Endothelial cell of umbilical vein (primary cell): ENCODE measurements at places on chromosomes 5 and 9.

DNA sequence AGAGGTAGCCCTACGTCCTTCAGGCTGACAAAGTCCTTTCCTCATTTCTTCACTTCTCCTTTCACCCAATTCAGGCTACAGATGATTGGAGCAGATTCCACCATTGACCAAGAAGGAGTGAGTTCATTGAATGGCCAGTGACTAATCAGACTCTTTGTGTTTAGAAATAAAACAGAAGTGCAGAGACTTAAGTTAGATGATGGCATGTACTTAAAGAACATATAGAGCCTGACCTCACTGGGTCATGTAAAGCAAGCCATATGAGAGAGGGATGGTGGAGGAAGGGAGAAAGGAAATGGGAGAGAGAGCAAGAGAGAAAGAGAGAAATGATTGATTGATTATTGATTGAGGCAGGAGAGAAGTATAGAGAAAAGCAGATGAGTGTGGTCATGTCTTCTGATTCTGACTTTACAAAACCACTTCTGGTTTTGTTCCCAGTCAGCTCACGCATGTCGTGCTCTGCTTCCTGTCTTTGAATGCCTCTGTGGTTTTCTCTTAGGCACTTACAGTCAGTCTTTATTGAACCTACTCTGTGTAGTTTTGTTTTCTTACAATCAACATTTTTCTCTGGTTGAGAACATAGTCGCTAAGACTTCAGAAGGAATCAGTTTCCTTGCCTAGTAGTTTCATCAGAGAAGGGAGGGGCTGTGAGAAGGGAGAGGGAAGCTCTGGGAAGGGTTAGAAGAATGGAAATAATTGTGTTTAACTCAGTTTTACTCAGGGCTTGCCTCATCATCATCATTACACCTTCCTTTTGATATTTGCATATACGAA, 149.2 kb upstream of the KLF9 start:
- no peak for DNase-seq

DNA sequence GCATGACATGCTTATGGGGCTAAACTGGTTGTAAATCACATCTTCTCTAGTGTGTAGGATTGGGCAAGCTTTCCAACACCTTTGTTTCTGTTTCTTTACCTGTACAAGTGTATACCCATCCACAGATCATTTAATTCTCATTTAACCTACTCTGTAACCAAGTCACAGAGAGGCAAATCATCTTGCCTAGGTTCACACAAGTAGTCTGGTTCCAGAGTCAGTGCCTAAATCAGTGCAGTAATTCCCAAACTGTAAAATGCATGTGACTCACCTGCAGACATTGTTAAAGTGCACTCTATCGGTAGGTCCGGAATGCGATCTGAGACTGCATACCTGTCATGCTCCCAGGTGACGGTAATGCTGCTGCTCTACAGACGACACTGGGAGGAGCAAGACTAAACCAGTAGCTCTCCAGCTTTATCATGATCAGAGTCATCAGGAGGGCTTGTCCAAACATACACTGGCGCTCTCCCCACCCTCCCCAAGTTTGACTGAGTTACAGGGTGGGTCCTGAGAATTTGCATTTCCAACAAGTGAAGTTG, 107.9 kb upstream of the FREM1 start:
- no peak for DNase-seq

DNA sequence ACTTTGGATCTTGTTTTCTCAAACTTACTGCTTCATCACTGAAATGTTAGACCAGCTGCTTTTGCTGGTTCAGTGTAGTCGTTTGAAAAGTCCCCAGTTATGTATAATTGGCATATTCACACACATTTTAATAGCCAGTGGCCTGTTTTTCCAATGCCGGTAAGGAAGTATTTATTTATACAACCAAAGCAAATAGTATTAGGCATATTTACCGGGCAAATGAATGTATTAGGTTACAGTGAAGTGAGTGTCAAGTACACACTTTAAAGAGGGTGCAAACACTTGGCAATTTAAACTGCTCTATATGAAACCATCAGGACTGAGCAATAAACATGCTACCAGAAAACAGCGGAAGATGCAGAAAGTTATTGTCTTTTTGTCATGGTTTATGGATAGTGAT, 242.9 kb downstream of the MCTP1 start:
- no peak for DNase-seq

GRCh38 chr9:133738640-133739225, 581 bp upstream of the SARDH start:
- no peak for DNase-seq

GRCh38 chr9:120438836-120439546, 141.0 kb downstream of the CDK5RAP2 start:
- DNase-seq, result no peak

DNA sequence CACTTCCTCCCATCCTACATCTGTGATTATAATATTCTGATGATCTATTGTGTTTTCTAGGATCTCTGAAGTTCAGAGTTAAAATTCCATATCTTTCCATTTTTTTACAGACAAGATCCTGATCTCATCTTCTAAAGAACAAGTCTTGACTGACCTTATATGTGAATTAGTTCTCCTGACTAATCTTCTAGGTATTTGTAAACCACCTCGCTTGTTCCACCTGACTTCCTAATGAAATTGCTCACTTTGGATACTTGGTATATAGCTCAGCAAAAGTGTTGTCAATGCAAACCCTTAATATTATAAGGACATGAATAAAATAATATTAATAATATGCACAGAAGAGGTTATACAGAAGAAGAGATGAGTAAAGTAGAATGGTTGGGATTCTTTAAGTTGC, 68.2 kb upstream of the NR4A3 start:
- no peak for DNase-seq
